Heart left ventricle (tissue), 16 donors: ENCODE measurements at places on chromosomes 7 and 10. TPM values are rescaled to one million over a fixed set of nuclear protein-coding genes. Genes with fewer than 3 reads are reported as not detected.

The SSC4D gene
- polyA plus RNA-seq = 1.1 TPM

GRCh38 chr7:137986252-137987017 lies 15.5 kb downstream of the CREB3L2 start:
- DNase-seq = no peak

DNA sequence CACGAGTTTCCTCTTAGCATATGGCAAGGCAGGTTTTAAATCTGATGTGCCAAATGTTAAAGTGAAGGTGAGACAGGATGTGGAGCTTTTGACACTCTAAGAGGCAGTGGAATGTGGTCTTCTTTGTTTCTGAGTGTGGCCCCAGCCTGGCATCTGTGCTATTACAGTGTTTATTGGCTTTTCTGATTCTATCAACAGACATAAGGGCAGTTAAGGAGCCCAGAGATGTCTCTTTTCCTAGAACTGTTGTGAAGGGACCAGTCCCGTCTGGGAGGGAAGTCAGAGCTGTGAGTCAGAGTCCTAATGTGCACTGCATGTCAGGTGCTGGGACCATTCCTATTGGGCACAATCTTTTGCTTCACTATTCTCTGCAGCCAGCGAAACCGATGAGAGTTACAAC lies 32.5 kb downstream of the TRUB1 start:
- DNase-seq = no peak

GRCh38 chr10:103181244-103181643 lies 11.8 kb downstream of the NT5C2 start:
- peak; percentile 29 for DNase-seq

The PNLIPRP1 gene
- not detected for polyA plus RNA-seq

DNA sequence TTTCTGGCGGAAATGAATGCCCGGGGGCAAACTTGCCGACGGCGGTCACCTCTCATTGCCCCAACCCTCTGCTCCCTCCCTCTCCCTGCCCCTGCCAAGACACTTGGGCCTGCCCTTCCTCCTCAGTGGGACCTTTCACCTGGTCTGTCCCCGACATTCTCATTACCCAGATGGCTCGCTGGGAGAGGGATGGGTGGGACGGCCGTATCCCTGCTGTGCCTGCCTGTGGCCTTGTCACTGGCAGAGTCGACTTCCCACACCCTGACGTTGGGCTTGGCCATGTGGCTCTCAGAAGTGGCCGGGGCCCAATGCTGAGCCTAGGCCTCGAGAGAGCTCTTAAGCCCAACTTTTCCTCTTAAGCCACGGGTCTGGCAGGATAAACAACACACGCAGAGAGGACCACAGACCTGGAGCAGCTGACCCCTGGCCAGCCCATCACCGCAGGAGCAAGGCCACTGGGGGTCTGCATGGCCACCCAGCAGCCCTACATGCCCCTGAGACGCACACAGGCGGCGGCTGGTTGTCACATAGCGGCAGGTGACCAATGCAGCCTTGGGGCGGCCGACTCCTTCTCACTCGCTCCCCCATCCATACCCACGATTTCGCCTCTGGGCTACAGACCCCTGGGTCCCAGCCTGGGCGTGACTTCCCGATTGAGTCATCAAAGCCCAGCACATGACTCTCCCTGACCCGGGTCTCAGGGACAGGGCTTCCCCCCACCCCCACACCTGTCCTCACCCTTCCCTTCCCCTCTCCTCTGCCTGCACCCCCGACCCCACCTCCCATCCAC lies 40.1 kb downstream of the SLC29A4 start:
- no peak for DNase-seq

- peak; percentile 16 for DNase-seq
Observed at GRCh38 chr10:42975558-42976340, 101.1 kb upstream of the RET start.

The TBL2 gene
- polyA plus RNA-seq = 3.5 TPM

The ABCB4 gene
- polyA plus RNA-seq = 9.4 TPM

GRCh38 chr7:20831956-20832355 lies 45.3 kb upstream of the SP8 start:
- DNase-seq = no peak

The ADAM12 gene
- polyA plus RNA-seq = 0.04 TPM

GRCh38 chr10:29245476-29245875 lies 43.4 kb upstream of the LYZL1 start:
- no peak for DNase-seq

The SLC13A1 gene
- polyA plus RNA-seq = not detected

The LBX1 gene
- not detected for polyA plus RNA-seq

- DNase-seq = no peak
Observed at GRCh38 chr7:121178452-121178851, 150.3 kb upstream of the WNT16 start.

GRCh38 chr10:74383642-74384041 lies 232.6 kb downstream of the ADK start:
- DNase-seq = no peak

DNA sequence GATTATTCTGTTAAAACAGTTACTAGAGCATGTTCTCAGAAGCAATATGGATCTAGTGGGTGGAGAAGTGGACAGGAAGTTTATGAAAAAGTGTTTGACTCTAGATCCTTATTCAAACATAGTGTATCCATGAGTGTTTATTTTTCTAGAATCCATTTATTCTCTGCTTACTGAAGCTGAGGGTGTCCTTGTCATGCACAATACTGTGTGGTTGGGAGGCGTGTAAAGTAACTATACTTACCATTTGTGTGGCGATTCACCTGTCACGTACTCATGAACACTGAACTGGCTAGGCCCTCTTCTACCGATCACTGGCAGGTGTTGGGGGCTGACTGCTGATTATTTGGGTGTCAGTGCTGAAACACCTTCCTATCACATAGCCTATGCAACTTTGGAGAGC lies 74.0 kb downstream of the POU6F2 start:
- DNase-seq = no peak

DNA sequence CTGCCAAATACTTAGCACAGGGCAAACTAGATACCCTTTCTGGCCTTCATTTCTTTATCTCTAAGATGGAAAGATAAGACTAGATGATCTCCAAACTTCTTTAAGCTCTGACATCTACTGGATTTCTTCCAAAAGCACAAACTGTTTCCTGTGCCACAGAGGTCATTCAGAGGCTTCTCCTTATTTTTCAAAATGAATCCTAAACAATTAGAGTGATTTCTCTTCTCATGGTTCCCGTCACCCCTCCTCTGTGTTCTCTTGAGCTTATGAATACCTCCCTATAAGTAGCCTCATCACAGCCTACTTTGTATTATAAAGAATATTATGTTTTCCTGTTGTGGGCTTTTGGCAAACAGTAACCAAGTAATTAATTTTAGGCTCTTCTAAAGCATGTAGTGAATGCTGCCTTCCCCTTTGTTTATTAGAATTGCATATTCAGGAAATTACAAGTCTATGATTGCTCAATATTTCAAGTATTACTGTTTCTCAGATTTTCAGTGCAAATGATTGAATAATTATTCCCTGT lies 179.5 kb downstream of the REEP3 start:
- no peak for DNase-seq

DNA sequence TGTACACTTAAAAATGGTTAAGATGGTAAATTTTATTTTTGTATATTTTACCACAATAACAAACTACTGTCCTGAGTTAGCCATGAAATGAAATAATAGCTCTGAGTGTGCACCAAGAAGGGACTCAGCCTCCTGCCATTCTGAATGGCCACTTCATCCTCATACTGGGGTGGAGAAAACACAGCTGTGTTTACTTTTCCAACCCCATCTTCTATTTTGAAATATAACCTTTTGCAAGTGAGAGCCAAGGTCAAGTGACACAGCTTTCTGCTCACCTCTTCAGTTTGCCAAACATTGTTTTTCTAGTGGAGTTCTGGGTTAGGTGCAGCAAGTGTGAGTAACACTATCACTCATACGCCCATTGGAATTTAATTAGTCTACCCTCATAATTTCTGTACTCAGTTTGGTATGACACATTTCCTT lies 107.4 kb upstream of the GLCCI1 start:
- no peak for DNase-seq

GRCh38 chr10:76998451-76998850 lies 639.2 kb downstream of the KCNMA1 start:
- no peak for DNase-seq

The SEPTIN7 gene
- polyA plus RNA-seq = 200 TPM

The LAMB1 gene
- 51.6 TPM for polyA plus RNA-seq

DNA sequence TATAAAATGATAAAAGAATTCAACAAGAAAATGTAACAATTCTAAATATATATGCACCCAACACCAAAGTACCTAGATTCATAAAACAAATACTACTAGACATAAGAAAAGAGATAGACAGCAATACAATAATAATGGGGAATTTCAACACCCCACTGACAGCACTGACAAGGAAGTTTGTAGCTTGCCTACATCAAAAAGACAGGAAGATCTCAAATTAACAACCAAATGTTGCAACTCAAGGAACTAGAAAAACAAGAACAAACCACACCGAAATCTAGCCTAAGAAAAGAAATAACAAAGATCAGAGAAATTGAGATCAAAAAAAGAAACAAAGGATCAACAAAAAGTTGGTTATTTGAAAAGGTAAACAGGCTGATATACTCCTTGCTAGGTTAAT lies 36.5 kb upstream of the TNKS2 start:
- no peak for DNase-seq

GRCh38 chr7:78185149-78185745 lies 386.7 kb downstream of the PHTF2 start:
- no peak for DNase-seq

- DNase-seq = peak; percentile 88
Observed at GRCh38 chr7:74587435-74588126, 69.9 kb upstream of the GTF2I start.

GRCh38 chr7:90383422-90383821 lies 19.8 kb upstream of the CLDN12 start:
- no peak for DNase-seq

DNA sequence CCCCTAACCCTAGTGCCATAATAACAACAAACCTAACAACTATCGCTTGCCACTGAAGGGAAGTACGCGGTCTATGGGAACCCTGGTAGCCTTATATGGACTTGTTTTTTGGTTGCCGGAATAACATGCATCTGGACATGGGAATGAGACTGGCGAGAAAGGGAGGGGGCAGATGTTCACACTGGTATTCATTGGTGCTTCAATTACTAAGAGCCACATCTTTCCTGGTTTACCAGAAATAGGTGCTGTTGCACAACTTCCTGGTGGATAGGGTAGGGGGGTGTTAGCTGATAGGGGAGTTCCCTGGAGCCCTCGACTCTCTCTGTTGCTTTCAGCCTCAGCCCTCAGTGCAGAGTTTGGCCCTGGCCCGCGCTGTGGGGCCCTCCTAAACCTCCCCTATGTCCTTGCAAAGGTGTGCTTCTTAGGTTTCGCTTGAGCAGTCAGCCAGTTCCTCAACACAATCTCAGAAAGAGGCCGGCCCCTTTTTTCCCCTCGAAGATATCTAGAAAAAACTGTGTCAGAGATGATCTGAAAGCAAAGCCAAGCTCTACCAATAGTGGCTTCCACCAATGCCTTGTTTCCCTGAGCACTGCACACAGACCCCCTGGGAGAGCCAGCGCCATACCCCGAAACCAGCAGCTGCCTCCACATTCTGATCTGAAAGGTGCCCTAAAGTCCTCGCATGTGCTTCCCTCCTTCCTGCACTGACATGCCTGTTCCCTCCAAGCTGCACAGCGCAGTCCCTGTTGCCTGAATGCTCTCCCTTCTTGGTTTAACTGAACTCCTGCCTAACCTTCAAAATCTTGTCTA lies 13.5 kb downstream of the TBXAS1 start:
- no peak for DNase-seq

DNA sequence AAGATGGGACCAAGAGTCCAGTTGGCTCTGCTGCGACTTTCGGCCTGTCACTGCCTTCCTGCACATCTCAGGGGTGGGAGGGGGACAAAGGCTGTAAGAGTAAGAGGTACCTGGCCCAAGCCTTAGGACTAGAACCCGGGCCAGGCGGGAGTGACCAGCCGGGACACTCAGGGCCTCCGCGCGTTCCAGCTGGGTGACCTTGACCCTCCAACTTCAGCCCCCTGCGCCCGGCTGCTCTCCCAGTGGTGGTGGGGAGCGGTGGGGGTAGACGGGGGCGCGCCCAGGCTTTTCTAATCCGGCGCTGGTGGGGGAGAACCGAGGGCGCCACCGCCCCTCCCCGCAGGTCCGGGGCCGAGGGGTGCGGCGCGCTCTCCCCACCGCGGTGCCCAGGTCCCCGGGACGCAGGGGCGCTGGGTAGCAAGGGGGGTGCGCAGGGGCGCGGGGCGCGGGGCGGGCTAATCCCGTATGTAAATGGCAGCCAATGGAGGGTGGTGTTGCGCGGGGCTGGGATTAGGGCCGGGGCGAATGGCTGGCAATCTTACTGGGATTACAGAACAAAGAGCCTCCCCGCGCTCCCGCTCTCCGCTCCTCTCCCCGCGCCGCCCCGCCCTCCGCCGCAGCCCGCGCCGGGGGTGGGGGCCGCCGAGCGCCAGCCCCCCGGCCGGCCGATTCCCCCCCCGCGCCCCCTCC lies at the start of gene GTF2IRD1:
Gene GTF2IRD1, plus strand, starts transcription at position 585 of the 690 bp plus-strand sequence. CDS start 54,175 bp downstream, outside the sequence.
- peak; percentile 72 for DNase-seq

- no peak for DNase-seq
Observed at GRCh38 chr10:5911670-5912069, 21.6 kb downstream of the FBH1 start.

The HTRA1 gene
- polyA plus RNA-seq = 30.5 TPM

GRCh38 chr10:4361581-4361980 lies 464.4 kb upstream of the AKR1E2 start:
- DNase-seq = no peak

GRCh38 chr7:152072421-152072820 lies 46.9 kb downstream of the GALNT11 start:
- DNase-seq = no peak
